HT1080 (cell line): ENCODE measurements at places on chromosomes 16 and 17.

DNA sequence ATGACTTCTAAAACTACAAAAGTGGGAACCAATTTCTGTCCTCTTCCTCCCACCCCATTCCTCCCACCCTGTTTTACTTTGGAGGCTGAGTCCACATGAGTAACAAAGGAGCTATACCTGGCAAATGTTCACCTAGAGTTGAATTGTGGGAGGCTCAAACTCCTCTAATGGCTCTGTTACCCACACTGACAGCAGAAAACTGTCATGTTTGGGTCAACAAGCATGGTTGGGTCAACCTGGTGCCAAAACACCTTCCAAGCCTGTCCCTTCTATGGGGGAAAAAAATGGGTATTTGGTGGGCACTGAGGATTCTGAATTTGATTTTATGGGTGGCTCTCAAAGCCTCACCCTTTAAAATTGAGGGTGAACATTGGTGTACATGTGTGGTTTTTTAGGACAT is 12.0 kb upstream of the HOXB13 start:
- DNase-seq = no peak

DNA sequence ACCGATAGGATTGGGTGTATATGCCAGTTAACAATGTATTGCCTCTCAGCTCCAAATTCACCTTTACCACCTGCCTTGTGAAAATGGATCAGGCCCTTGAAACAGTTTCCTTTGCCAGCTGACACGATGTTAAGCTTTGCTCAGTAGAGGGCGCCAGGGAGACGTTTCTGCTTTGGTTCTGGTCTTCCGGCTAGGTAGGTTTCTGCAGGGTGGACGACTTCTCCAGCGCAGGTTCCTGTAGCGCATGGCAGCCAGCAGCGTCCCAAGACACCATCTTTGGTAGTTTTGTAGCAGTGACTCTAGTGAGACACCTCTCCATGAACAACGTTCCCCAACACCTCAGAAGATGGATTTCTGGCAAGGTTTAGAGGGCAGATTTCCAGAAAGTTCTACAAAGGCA is 24.0 kb downstream of the SYCE1L start:
- no peak for DNase-seq

GRCh38 chr17:29090750-29091605 is 48.0 kb downstream of the PIPOX start:
- no peak for DNase-seq

GRCh38 chr16:56102906-56103305 is 88.4 kb upstream of the GNAO1 start:
- no peak for DNase-seq

- peak; percentile 80 for DNase-seq
Measured at GRCh38 chr16:74700438-74701225, at the start of gene MLKL. Gene MLKL (minus strand): TSS chr16:74700862. CDS start chr16:74695757, 5,105 bp downstream.

GRCh38 chr17:75592348-75593020 is 4.9 kb downstream of the MYO15B start:
- no peak for DNase-seq

GRCh38 chr17:64240741-64241347 is 22.2 kb downstream of the TEX2 start:
- DNase-seq = no peak

DNA sequence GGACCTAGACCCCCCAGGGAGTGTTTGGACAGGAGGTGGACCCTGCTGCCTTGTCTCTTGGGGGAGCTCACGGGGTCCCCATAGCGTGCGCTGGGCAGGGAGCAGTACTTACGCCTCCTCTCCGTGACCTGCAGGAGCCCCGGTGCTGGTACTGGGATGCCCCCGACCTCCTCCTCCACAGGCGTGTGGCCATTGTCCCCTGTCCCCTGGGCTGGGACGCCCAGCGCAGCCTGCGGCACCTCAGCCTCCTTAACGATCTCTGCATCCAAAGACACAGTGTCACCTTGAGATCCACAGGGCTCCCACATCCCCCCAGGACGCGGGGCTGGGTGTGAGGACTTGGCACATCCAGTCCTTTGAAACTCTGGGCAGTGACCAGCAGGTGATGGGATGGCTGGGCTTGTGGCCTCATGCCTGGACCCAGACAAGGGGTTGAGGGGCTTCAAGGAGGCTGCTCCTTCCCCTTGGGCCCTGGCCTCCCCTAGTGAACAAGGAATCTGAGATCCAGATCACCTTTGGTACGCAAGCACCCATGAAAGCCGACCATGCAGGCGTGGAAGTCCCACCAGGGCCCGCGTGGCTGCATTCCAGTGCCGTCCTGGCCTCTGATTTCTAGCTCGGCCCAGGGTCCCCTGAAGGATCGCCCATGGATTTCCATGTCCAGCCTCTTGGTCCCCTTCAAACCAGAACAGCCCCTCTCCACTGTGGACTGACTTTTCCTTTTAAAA is 9.9 kb downstream of the DBNDD1 start:
- DNase-seq = no peak

GRCh38 chr17:42679492-42680330 is 1.9 kb downstream of the CCR10 start:
- DNase-seq = no peak

- DNase-seq = no peak
Measured at GRCh38 chr16:30876867-30877266, 17.0 kb downstream of the BCL7C start.

DNA sequence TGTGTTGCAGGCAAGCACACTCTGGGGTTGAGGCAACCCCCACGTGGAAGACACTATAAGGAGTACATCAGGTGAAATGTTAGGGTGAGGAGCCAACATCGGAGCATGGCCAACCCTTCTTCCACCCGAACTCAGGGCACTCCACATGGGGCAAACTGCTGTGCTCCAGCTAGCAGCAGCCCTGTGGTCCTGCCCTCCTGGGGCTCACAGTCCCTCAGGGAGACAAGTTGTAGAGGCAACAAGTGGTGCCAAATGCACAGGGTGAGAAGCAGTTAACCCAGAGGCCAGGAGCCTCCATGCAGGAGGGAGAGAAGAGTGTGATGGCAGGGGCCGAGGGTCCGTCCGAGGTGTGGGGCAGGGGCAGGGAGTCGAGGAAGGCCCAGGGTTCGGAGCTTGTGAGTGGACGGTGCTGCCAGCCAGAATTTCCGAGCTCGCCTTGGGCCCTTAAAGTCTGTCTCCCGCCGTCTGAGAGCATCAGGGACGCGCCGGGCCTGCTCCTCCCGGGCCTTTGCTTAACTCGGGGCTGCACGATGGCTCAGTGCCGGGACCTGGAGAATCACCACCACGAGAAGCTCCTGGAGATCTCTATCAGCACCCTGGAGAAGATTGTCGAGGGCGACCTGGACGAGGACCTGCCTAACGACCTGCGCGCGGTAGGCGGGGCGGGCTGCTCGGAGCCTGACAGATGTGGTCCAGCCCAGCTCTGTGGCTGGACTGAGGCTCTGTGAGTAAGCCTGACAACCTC is 32.3 kb downstream of the ATPAF2 start:
- DNase-seq = no peak

- no peak for DNase-seq
Measured at GRCh38 chr17:7466639-7467341, 12.6 kb downstream of the ZBTB4 start.

DNA sequence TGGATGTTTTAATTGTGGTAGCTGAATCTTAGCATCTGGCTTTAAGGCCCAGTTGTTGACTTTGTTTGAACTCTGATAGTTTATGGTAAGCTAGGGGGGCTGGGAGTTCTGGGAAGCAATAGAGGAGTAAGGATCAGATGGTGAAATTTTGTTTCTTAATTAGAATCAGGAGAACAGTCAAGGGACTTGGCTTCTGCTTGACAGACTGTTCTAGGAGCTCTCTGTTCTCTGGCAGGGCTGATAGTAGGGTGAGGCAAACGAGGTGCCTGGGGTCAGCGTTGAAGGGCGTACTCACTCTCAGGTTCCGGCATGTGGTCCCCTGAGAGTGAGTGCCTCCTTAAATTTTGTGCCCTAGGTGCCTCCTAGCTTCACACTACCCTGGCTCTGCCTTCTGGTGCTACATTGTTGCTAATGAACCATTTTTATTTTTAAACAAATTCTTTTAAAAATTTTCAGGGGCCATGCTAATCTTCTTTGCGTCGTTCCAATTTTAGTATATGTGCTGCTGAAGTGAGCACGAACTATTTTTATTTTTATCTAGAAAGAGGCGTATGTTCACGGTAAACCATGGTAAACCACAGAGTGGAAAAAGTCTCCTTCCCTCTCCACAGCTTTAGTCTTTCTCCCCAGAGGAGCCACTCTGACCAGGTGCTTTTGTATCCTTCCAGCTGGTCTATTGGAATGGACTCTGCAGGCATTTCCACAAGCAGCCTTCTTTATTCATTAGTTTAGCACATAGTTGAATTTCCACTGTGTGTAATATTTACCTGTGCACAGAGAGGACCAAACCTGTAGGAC is 19.7 kb downstream of the SLC7A6 start:
- DNase-seq = no peak

DNA sequence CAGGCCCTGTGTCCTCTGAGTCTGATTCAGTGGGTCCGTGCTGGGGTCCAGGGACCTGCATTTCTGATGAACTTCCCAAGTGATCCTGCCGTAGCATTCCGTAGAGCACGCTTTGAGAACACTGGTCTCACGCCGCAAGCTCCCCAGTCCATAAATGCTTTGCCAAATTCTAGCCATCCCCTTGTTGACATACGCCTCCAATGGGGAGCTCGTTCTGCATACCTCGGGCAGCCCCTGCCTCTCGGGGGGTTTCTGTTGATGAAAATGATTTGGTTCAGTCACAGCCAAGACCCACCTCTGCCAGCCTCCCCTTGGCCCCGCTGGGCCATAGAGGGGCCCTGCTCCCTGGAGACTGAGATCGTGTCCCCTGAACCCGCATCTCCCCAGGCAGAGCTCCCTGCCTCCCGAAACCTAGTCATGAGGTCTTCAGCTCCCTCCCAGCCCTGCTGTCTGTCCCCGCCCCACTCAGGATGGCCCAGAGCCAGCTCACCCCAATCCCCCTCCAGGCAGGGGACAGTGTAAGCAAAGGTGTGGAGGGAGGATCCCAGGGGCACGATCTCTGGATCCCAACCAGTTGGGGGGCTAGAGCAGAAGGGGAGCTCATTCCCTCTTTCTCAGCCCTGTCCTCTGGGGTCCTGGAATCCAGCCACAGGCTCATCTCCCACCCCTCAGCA is 16.2 kb upstream of the SPNS2 start:
- DNase-seq = no peak

DNA sequence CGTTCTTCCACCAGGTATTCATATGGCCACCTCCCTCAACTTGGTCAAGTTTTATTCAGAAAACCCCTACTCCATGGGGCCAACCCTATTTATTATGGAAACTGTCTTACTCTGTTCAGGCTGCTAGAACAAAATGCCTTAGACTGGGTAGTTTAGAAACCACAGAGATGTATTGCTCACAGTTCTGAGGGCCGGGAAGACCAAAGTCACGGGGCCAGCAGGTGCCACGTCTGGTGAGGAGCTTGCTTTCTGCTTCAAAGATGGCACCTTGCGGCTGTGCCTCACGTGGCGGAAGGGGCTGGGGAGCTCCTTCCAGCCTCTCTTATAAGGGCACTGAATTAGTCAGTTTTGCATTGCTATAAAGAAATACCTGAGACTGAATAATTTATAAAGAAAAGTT is 74.3 kb downstream of the AXIN2 start:
- DNase-seq = no peak

DNA sequence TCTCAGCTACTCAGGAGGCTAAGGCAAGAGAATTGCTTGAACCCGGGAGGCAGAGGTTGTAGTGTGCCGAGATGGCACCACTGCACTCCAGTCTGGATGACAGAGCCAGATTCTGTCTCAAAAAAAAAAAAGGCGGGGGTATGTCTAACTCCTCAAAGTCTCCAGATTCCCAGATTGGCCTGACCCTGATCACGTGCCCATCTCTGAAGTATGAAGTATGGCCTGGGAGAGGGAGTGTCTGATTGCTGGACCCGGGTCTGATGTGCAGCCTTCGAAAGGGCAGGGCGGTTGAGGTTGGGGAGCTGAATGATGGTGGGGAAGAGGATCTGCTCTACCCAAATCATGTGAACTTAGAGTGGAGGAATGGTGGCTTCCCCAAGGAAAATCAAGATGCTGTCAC is 17.3 kb upstream of the AQP8 start:
- DNase-seq = no peak

DNA sequence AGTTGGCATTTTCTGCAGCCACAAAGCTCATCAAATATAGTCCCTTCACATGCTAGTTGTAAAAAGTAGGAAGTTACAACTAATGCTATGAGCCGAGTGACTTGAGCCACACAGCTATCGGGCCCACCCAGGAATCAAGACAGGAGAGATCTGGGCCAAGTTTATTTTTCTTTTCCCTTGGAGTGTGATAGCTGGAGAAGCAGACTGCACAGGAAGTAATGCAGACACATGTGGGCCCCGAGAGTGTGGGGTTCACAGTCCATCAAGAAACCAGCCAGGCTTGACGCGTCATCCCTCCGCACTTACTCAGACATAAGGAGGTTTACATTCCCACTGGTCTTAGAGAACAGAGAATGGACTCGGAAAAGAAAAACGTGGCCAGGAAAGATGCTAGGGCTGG is 403.1 kb upstream of the CDH11 start:
- peak; percentile 32 for DNase-seq

- no peak for DNase-seq
Measured at GRCh38 chr17:78393575-78393974, 15.1 kb downstream of the PGS1 start.

- DNase-seq = no peak
Measured at GRCh38 chr16:56352351-56353053, 72.8 kb downstream of the AMFR start.

GRCh38 chr16:84889066-84889465 is 69.3 kb downstream of the CRISPLD2 start:
- DNase-seq = no peak

DNA sequence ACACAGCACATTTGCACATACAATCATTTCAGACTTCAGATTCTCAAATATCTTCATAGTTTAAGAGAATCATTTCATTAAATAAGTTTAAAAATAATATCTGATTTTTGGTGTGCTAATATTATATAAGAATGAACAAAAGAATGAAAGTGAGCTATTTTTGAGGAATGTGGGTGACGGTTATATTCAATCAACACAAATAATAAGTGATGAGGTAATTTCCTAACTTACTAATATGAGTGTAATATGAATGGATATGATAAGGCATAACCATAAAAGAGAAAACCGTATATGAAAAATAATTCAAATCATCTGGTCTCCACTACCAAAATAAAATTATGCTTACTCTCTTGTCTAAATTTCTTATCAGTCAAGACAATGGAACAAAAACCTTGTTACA is 68.4 kb upstream of the NACA2 start:
- no peak for DNase-seq

GRCh38 chr17:59469786-59470485 is 95.5 kb upstream of the DHX40 start:
- DNase-seq = no peak

DNA sequence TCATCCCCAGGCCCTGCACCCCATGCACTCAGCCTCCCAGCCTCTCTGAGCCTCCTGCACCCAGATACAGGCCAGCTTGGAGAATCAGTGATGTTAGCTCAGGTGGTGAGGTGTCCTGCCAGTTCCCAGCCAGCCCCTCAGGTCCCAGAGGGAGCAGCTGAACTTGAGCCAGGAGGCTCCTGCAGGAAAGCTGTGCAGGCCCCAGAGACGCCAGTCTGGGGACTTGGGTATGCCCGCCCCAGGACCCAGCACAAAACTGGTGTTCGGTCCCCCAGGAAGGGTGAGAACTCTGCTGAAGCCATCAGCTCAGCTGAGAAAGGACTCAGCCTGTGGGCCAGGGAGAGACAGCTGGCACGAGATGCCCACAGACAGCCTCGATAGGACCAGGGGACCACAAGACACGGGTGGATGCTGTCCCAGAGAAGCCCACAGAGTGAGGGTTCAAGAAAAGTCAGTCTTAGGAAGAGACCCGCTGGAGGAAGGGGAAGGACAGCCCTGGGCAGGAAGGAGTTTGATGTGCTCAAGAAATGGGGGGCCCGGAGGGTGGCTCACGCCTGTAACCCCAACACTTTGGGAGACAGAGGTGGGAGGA is 11.0 kb downstream of the ENDOV start:
- no peak for DNase-seq

GRCh38 chr17:51119415-51120356 is 982 bp downstream of the SPAG9 start:
- DNase-seq = peak; percentile 52
